Upper lobe of right lung (tissue), 1 donor: ENCODE measurements at places on chromosomes 11 and 22. TPM values are rescaled to one million over a fixed set of nuclear protein-coding genes. Genes with fewer than 3 reads are reported as not detected.

DNA sequence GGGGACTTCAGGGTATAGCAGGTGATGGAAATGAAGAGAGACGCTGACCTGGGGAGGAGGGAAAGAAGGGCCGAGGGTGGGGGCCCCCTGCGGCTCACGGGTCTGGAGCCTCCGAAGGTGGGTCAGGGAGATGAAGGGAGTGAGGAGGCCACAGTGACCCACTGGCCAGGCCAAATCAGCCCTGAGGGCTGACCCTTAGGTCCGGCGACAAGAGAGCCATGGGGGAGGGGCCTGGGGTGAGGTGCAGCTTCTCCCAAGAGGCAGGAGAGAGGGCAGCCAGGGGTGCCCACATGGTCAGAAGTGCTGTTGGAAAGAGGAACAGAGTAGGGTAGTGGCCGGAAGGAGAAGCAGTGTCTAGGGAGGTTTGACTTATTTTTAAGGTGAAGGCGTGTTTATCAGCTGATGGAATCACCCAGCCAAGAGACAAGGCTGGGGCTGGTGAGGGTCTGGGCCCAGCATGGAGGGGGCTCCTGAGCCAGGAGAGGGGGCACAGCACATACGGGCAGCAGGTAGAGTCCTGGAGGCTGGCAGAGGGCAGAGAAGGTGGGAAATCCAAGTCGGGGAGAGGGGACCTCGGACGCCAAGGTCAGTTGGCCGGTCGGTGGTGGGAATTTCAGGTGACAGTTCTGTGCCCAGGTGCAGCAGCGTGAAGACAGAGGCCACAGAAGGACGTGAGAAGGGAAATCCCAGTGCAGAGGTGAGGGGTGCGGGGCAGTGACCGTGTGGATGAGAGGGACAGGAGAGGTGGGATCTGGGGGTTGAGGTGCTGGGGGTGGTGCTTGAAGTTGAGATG lies 49.0 kb downstream of the LINC01488 start:
- DNase-seq: peak; percentile 69

The SMC1B gene
- not detected for total RNA-seq

DNA sequence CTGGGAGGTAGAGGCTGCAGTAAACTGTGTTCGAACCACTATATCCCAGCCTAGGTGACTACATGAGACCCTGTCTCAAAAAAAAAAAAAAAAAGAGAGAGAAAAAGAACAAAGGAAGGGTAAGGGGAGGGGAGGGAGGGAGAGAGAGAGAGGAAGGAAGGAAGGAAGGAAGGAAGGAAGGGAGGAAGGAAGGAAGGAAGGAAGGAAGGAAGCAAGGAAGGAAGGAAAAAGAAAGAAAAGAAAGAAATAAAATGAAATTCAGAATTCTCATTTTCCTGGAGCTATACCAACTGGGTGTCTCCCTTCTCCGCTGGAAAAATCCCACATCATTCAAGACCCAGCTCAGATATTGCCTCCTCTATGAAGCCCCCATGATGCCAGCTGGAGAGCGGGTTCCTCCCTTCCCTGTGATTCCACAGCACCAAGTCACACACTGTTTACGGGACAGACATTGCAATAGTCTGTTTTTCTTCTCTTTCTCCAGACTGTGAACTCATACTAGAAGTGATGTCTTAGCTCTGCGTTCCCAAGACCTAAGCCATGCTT lies 3.0 kb upstream of the PPFIA1 start:
- no peak for DNase-seq

The LRRC74B gene
- total RNA-seq: not detected

DNA sequence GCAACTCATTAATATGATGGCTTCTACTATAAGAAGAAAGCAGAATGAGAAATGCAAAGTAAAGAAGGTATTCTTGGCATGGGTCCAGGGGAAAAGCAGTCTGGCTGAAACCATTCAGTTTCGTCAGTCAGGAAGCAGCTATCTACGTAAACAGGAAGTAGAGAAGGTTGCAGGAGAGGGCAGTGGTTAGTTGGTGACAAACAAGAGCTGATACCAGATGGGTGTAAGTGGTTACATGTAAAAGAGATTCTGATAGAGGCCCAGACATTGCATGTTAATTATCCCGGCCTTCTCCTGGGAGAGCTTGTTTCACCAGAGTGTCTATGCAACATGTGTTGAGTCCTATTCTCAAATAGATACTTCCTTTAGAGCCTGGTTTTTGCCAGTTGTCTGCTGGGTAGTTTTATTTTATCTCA lies 58.4 kb upstream of the PSMA1 start:
- DNase-seq: no peak

DNA sequence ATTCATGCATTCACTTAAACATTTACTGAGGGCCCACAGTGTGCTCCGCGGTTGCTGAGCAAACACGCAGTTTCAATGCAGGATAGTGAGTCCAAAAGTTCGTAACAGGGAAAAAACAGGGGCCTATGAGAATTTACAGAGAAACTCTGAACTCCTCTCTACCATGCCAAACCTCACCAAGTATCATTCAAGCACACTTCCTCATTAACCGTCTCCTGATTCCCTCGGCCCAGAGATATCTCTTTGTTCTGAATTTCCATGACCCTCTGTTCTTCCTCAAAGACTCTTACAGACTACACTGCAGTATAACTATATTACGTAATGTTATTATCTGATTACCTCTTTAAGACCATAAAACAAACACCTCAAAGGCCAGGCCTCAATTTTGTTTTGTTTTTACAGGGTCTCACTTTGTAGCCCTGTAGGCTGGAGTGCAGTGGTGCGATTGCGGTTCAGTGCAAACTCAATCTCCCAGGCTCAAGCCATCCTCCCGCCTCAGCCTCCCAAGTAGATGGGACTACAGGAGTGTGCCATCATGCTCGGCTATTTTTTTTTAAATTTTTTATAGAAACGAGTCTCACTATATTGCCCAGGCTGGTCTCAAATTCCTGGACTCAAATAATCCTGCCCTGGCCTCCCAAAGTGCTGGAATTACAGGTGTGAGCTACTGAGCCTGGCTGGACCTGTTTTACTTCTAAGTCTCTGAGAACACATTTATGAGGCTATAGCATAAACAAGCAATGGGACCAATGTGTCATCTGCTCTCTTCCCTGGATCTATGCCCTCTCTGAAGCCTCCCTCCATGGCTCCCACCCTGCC lies 3.6 kb downstream of the HPS4 start:
- DNase-seq: no peak

DNA sequence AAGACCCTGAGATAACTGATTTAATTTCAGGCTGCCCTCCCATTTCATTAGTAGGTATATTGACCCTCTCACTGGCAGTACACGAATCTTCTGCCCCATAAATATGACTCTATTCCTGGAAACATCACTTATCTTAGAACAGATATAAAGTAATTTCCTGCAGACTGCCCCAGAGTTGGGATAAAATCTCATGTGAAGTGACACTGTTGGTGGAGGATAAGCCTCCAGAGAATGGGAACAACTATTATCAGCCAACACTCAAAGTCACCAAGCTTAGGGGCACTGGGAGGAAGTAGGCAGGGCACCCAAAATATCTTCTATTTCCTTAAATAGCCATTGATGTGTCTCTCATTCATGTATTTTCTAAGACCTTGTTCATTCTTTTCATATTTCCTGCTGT lies 8.2 kb downstream of the OR51B5 start:
- DNase-seq: no peak

GRCh38 chr11:97118614-97119200 lies 728.9 kb downstream of the JRKL start:
- DNase-seq: no peak

DNA sequence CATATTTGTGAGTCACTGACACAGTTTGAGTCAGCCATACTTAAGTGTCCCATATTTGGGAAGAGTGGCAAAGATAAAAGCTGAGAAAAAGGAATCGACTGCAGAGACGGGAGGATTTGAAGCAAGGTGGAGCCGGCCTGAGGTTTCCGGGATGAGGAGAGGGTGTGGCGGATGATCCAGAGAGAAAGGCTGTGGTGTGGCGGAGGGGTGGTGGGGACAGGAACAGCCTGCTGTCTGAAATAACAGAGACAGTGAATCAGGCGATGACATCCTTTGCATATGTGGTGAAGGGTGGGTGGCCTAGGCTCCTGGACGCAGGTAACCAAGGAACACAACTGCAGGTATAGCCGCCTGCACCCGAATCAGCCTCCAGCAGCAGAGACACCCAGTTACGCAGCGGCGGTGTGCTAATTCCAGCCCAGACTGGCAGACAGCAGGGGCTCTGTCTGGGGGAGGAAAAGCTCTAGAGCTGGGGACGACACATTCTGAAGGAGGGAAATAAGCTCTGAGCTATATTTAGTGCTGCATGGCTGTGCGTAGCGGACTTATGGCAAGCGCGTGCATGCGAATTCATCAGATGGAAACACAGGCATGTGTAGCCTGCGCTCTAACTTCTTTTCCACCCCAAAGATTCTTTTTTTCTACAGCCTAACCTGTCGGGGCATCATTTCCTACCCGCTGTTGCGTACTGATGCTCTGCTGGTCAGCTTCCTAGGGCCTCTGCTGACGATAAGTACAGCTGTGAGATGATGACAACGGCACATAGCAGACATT lies 62.7 kb upstream of the BARX2 start:
- DNase-seq: no peak
